ENCODE measurements at places on chromosomes 11 and 22.

- DNase-seq = no peak
Observed at GRCh38 chr11:46356924-46357482, 9.7 kb downstream of the DGKZ start.

DNA sequence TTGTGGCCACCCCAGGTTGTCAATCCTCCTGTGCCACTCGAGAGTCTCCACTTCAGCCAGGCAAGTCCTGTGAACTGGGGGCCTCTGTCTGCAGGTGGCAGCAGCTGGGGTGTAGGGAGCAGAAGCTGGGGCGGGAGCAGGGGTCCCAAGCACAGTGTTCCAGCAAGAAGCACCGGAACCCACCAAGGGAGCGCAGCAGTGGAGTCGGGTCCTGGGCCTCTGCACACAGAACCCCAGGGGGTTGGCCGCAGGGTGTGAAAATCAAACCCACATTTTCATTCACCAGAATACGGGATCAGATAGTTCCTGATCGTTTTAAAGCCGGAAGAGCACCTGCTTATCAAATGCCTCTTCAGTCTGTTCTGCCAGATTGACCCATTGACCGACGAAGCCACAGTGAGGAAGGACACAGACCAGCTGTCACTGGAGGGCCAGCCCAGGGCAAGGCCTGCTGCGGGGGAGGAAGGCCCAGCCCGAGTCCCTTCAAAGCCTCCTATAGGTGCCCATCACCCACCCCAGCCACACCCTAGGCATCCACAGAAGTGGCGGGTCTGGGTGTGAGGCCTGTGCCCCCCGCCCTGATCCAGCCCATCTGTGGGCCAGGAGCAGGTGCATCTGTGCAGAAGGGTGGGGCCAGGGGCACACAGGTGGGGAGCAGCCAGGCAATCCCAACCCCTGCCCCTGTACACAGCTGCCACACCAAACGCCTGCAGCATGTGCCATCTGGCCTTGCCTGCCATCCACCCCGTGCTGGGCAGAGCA is 34.1 kb downstream of the RSPH14 start:
- no peak for DNase-seq

- peak; percentile 89 for DNase-seq
Observed at GRCh38 chr22:17084554-17085276, at the start of gene IL17RA. Gene IL17RA (plus strand): TSS chr22:17085000. CDS start chr22:17085092, 92 bp downstream.

DNA sequence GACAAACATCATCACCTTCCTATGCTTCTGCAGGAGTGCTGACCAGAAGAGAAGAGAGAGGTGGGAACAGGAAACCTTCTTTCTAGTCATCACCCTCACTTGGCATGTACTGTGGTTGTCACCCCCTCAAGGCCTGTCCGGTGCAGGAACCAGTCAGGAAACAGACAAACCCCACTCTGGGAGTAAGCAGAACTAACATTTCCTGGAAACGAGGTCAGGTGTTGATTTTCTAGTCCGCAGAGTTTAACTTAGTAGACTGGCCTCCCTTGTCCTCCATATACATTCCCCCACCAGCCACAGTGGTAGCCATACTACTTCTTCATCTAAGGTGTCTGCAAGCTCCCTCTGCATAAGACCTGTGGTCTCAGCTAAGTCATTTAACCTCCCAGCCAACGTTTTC is 80.7 kb upstream of the NCAM1 start:
- no peak for DNase-seq

GRCh38 chr11:132237781-132238180 is 867.4 kb downstream of the NTM start:
- DNase-seq = no peak

Data from activated CD4-positive, alpha-beta T cell treated with anti-CD3 and anti-CD28 coated beads for 24 hours (primary cell).